Psoas muscle (tissue), 8 donors: ENCODE measurements at places on chromosomes 2 and 18. TPM values are rescaled to one million over a fixed set of nuclear protein-coding genes. Genes with fewer than 3 reads are reported as not detected.

Gene CFAP65
- not detected for polyA plus RNA-seq

Gene TNFAIP6
- 1.7 TPM for polyA plus RNA-seq

Gene CTNNA2
- 0.17 TPM for polyA plus RNA-seq

Gene ARHGAP15
- polyA plus RNA-seq = 0.87 TPM

- H3K27ac ChIP-seq = no peak overlapping the region
- H3K36me3 ChIP-seq = peaks cover 2% of the 10 kb centered on the region
- H3K4me3 ChIP-seq = no peak overlapping the region
- DNase-seq = no peak
- H3K27me3 ChIP-seq = no peaks in the 10 kb centered on the region
These were observed 43.3 kb upstream of the ITM2C start for GRCh38 chr2:230821261-230821990.

GRCh38 chr2:178298785-178299212 is 104.5 kb downstream of the OSBPL6 start:
- no peak for DNase-seq
- H3K4me1 ChIP-seq = peaks cover 53% of the 10 kb centered on the region
- H3K27ac ChIP-seq = peak overlapping the region; percentile 81
- H3K27me3 ChIP-seq = no peaks in the 10 kb centered on the region

DNA sequence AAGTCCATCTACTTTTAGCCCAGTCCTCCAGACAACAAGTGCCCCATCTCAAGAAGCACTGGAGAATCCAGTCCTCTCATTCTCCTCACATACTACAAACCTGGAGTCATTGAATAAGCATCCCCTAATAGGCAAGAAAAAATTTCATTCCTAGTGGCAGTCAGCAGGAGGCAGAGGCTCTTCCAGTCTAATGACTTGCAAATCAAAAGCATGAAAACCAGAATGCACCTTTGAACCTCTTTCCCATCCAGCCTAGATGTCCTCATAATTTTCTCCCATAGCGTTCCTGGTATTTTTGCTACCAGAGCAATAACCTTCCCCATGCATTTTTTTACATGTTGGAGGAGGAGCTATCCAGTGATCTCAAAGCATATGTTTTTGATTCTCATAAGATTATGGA is 252.6 kb downstream of the TTC32 start:
- H3K4me1 ChIP-seq = no peaks in the 10 kb centered on the region
- no peaks in the 10 kb centered on the region for H3K36me3 ChIP-seq
- DNase-seq = no peak
- no peak overlapping the region for H3K4me3 ChIP-seq
- no peaks in the 10 kb centered on the region for H3K27me3 ChIP-seq

- peaks cover 6% of the 10 kb centered on the region for H3K27me3 ChIP-seq
- H3K4me1 ChIP-seq = no peaks in the 10 kb centered on the region
- no peak overlapping the region for H3K27ac ChIP-seq
- no peaks in the 10 kb centered on the region for H3K36me3 ChIP-seq
These were observed 134.8 kb downstream of the SH3BP4 start for GRCh38 chr2:235086481-235087184.

GRCh38 chr2:17245906-17246305 is 272.3 kb downstream of the RAD51AP2 start:
- no peaks in the 10 kb centered on the region for H3K27me3 ChIP-seq
- no peak overlapping the region for H3K4me3 ChIP-seq
- H3K27ac ChIP-seq = no peak overlapping the region
